CD4-positive, alpha-beta T cell treated with Interleukin-15 for 1 hour (primary cell): ENCODE measurements at places on chromosomes 7 and 10.
A peak's percentile ranks its signal among the peaks of the same experiment; 100 is the strongest.

DNA sequence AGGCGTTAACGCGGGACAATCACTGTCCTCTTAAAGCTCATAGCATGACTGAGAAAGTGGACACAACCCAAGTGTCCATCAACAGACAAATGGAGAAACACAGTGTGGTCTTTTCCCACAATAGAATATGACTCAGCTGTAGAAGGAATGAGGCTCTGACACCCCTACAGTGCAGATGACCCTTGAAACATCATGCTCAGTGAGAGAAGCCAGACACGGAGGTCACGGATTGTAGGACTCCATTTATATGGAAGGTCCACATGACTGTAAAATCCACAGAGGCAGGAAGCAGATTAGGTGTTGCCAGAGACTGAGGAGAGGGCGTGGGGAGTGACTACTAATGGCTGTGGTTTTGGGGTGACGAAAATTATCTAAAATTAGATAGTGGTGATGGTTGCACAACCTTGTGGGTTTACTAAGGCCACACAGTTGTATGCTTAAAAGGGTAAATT lies 6.1 kb upstream of the NCAPG2 start:
- peak; percentile 69 for DNase-seq

- no peak for DNase-seq
These were observed 81.3 kb downstream of the ITGB8 start for GRCh38 chr7:20412032-20412431.

GRCh38 chr10:113979409-113979808 lies 64.3 kb upstream of the ADRB1 start:
- DNase-seq, result no peak

DNA sequence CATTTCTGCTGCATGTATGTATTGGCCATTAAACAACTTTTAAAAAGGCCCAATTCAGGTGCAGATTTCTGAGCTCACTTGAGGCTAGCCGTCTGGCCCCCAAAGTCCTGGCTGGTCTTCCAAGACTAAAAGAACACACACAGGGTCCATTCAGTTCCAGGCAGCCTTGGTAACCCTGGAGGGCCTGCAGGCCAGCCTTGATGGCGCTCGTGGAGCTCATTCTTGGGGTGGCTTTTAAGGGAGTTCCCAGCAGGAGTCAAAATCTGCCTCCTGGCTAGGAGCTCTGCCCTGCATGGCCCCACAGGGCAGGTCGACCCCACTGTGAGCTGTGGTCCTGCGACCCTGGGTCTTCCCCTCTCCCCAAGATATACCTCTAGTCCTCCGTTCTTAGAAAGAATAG lies 28.8 kb downstream of the ANXA11 start:
- no peak for DNase-seq

- no peak for DNase-seq
These were observed 309.5 kb downstream of the WDR37 start for GRCh38 chr10:1365540-1366321.

- DNase-seq, result no peak
These were observed 14.4 kb upstream of the SPRN start for GRCh38 chr10:133438711-133439273.

DNA sequence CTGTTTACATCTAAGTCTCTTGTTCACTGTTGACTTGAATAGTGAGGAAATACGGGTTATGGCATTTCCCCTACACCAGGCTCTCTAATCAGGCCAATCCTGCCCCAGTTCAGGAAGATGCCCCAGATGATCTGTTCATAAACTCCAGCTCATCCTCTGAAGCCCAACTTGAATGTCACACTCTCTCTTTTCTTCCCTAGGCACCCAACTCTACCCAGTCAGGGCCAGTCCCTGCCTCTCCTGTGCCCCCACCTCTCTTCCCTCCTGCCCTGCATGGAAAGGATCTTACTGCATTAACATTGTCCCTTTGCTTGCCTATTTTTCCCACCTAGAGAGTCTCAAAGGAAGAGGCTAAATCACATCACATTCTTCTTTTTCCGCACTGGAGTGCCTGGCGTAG lies 10.6 kb upstream of the TRPV6 start:
- no peak for DNase-seq
